Stimulated activated CD4-positive, alpha-beta T cell treated with anti-CD3 and anti-CD28 coated beads, Interleukin-2, amount 100 ng/mL, for 48 hours (primary cell): ENCODE measurements at places on chromosomes 1 and 21.

- DNase-seq, result no peak
Observed at GRCh38 chr1:1361982-1362423, 3.6 kb upstream of the MXRA8 start.

DNA sequence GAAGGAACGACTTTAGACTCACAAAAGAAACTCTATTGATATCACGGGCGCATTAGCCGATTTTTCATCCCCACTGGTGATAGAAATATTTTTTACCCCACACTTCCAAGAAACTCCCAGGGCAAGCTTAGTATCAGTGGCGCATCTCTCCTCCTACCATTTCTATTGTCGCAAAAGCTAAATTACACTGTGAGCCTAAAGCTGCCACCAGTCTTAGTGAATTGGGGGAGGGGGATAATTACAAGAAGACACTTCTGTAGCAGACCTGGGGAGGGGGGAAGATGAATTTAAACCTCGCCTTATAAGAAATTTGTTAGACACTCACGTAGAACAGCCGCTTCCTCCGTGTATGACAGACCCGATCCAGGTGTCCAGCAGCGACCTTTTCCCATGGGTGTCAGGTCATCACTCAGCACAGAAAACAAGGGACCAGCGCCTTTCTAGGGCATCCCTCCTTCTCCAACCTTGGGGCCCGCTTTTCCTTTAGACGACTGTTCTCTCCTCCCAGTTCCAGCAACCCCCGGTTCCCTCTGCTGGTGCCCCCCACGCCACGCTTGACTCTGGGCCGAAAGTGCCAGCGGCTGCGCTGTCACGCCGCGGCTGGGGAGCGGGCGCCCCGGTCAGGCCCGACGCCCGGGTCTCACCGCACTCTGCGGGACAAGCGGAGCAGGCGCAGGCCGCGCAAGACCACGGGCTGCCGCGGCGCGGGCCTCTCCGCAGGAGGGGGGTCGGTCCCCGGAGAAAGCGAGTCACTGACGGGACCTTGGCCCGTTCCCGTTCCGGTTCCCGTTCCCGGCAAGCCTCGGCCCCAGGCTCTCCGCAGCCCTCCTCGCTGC is 821 bp downstream of the PHC2 start:
- no peak for DNase-seq

GRCh38 chr1:244324176-244324883 is 127.4 kb downstream of the ADSS2 start:
- DNase-seq, result no peak

DNA sequence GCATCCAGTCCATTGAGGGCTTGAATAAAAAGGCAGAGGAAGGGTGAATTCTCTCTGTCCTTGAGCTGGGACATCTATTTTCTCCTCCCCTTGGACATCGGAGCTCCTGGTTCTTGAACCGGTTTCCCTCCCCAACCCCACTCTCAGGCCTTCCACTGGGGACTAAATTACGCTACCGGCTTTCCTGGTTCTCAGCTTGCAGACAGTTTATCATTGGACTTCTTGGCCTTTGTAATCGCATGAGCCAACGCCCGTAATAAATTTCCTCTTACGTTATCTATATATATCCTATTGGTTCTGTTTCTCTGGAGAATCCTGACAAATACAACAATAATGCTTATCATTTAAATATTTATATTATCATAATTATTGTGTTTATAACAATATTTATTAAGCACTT is 20.4 kb upstream of the COL9A2 start:
- DNase-seq, result no peak

DNA sequence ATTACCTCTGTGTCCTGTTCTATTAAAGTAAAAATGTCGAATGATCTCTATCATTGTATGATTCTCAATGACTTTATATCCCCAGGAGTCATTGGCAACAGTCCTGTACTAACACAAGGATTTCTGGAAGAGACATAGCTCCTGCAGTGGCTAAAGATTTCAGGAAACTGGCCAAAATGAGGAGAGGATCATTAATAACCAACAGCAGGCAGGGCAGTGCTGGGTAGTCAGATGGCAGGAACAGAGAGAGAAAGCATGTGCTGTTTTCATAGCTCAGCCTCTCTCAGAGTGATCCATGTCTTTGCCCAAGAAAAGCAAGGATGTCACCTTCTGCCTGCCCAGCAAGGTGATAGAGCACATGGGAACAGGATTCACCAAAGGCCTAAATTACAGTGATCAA is 604.7 kb upstream of the PLXNA2 start:
- no peak for DNase-seq

DNA sequence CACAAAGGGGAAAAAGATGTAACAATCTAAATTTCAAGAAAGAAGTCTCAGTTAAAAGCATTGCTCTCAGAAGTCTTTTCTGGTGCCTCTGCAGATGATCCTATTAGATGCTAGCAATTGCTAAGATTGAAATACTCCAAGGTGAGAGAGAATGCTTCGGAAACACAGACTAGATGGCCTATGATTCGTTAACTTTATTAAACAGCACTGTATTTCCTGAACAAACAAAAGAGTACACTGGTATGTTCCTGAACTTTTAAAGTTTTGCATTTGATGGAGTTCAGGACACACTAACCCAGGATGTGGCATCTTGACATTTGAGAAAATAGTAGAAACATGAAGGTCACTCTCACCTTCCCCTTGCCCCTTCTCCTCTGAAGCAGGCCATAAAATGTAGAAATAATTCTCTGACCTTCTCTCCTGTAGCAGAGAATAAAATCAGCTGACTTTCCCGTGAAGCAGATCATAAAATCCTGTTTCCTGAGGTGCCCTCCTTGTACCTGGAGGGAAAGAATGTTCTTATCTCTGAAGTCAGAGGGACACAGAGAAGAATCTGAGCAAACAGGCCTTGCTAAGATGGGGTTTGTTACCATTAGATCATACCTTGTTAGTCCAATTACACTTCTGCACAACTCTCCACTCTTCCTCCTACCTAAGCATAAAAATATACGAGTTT is 142.9 kb upstream of the USP25 start:
- no peak for DNase-seq

DNA sequence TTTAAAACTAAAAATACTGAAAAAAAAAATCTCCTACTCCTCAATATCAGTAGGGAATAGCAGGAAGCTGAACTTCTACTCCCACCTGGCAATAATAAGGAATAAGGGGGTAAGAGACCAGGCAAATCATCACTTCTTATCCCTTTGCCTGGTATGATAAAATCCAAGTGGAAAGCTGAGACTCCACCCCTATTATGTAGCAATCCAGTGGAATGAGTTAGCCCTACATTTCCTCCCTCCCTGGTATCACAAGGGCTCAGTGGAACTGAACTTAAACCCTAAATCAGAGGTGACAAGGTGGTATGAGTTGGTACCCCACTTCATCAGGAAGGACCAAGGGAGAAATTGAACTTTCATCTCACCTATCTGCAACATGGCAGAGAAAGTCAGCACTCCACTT is 25.7 kb downstream of the TRIM33 start:
- DNase-seq, result no peak
